Right renal pelvis (tissue), 4 donors: ENCODE measurements at places on chromosomes 4 and X.

GRCh38 chr4:150348079-150348478, 233.9 kb upstream of the MAB21L2 start:
- DNase-seq, result no peak

DNA sequence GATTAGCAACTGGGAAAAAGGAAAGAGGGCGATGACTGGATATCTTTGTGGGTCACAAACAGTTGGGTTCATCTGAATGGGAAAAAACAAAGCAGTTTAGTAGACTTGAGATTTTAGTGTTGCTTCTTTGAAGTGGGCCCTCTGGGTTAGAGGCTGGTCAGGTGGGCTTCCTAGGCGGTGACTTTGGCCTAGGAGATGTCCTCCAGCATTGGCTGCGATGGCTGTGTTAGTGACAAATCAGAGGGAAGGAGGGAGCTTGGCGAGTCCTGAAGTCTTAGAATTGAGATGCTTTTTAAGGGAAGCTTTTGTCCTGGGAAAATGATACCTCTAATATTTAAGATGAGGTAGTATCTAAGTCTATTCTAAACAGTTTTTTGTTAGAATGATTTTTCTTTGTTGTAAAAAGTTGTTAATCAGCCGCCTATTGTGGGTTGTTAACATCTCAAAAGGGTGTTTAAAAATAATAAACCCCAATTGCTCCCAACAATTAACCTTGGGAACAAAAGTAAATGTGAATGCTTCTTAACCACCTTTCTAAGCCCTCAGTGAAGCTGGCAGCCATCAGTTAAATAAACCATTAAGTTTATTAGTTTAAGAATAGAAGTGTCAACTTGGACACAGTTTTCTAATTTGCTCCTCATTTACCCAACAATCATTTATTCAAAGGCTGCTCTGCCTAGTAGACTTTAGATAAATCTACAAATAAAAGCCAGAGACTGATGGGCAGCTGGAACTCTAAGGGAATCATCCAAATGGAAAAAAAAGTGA, 31.7 kb downstream of the DLG3 start:
- no peak for DNase-seq

DNA sequence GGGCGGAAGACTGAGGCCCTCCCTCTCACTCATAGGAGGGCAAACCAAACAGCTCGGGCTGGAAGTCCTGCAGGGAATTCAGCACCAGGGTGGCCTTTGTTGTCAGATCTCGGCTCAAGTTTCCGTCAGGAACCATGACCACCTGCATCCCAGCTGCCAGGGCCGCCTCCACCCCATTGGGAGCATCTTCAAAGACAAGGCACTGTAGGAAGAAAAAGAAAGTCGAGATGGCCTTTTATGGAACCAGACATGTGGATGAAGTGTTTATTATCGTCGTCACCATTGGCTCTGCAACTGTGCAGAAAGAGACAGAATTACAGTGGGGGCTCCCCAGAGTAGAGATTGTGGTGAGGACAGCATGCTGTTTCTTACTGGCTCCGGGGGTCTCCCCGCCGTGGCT, 97.2 kb upstream of the STS start:
- DNase-seq, result no peak

- no peak for DNase-seq
Measured at GRCh38 chr4:41693629-41694028, 54.9 kb downstream of the PHOX2B start.

- no peak for DNase-seq
Measured at GRCh38 chr4:4599481-4600275, 57.8 kb upstream of the STX18 start.

DNA sequence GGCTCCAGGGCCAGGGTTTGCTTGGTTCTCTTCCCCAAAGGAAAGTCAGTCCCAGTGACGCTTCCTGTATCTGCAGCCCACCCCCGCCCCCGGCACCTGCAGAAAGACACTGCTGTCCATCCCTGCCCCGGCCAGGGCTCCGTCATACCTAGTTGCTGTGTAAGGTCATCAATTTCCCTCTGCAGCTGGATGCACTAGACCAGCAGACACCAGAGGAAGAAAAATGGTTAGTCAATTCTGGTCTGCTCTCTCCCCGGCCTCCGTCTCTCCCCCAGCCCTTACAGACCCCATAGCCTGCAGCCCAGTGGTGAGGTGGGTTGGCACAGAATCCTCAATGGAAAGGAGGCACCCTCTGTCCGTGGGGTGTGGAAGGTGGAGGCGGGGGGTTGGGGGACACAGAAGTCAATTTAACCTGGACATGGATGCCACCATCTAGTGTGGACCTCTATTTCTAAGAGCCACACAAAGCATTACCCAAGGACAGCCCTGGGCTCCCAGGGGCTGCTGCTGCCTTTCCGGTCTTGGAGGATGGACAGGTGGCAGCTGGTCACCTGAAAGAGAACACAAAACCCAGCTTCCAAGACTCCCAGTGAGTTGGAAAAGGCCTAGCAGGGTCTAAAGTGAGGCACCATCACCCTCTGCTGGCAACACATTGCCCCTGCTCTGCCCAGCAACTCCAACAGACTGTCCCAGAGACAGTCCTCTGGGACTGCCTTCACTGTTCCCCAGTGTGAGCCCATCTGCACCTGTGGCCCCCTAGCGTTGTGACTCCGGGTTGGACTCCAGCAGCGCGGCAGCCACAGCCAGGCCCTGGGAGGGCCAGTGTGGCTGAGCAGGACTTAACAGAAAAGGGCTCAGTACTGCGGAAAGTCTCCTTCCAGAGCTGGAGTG, 40.2 kb upstream of the NHSL2 start:
- DNase-seq, result no peak

DNA sequence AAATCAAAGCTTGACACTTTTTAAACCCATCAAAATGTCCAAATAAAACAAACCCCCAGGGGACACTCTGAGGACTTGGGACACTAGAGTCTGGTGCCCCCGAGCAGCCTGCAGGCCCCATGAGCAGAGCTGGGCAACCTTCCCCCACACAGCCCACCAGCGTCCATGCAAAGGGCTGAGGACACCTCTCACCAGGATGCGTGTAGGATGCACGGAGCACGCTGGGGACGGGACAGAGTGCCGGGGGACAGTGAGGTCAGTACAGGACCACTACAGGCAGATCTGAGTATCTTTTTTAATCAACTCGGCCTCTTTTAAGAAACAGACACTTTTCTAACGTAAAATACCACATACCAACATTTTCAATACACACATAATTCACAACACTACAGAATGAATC, 6.9 kb downstream of the GAK start:
- no peak for DNase-seq

DNA sequence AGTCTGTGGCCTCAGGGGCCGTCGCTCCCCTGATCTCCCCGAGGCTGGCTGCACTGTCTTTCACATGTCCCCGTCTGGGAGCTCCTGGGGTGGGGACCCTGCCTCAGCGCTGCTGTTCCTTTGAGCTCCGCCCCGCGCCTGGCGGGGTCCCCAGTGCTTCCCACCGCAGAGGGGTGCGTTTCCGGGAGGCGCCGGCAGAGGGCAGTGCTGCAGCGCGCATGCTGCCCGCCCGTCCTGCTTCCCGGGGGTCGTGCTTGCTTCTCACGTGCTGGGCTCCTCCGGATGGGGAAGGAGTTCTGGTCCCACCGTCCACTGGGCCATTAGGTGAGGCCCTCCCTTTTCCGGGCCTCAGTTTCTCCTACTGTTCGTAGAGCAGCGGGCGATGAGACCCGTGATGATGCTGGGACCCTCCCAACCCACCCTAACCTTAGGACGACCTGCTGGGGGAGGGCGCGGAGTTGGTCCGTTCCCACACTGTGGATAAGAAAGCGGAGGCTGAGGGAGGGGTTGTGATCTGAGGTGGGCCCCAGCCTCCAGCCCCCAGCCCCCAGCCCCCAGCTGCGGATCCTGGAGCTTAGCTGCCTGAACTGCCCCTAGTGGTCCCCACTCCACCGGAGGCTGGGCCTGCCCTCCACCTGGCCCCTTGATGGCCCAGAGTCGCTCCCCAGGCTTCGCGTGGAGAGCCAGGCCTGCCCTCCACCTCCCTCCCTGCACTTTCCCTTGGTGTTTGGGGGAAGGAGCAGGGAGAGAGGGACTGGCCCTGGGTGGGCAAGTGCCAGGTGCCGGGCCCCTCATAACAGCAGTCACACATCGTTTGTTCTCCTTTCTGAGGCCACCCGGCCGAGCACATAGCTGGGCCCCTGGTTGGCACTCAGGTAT, 15.3 kb downstream of the CPZ start:
- DNase-seq, result no peak

GRCh38 chrX:40694802-40695201, 40.5 kb downstream of the MED14 start:
- DNase-seq, result no peak

GRCh38 chr4:99859618-99860017, 34.6 kb downstream of the LAMTOR3 start:
- no peak for DNase-seq

- DNase-seq, result no peak
Measured at GRCh38 chr4:74365761-74366160, 816 bp downstream of the EREG start.

DNA sequence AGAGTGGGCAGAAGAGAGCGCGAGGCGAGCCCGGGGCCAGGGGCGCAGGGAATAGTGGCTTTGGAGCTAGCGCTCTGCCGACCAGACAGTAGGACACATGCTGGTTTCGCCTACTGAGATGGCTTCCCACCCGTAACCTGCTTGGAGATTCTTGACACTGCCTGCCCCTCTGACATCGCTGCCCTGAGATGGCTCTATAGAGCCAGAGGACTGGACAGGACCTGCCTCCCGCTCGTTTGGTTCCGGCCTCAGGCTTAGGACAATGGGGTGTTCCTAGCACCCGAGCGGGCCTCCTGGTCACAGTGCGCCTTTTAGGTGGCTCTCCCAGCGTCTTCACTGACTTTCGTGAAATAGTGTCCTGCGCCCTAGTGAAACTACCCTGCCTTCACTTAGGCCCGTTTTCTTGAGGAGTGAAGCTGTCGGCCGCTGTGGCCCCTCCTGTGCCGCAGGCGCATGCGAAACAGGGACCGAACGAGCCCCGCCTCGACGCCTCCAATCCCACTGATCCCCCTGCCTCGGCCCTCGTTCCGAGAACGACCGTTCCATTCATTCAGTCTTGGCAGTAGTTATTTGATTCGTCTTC, 608 bp downstream of the TAF1 start:
- peak; percentile 3 for DNase-seq

- DNase-seq, result no peak
Measured at GRCh38 chr4:99863804-99864203, 30.4 kb downstream of the LAMTOR3 start.

- no peak for DNase-seq
Measured at GRCh38 chr4:76310683-76311082, 4.2 kb downstream of the STBD1 start.

DNA sequence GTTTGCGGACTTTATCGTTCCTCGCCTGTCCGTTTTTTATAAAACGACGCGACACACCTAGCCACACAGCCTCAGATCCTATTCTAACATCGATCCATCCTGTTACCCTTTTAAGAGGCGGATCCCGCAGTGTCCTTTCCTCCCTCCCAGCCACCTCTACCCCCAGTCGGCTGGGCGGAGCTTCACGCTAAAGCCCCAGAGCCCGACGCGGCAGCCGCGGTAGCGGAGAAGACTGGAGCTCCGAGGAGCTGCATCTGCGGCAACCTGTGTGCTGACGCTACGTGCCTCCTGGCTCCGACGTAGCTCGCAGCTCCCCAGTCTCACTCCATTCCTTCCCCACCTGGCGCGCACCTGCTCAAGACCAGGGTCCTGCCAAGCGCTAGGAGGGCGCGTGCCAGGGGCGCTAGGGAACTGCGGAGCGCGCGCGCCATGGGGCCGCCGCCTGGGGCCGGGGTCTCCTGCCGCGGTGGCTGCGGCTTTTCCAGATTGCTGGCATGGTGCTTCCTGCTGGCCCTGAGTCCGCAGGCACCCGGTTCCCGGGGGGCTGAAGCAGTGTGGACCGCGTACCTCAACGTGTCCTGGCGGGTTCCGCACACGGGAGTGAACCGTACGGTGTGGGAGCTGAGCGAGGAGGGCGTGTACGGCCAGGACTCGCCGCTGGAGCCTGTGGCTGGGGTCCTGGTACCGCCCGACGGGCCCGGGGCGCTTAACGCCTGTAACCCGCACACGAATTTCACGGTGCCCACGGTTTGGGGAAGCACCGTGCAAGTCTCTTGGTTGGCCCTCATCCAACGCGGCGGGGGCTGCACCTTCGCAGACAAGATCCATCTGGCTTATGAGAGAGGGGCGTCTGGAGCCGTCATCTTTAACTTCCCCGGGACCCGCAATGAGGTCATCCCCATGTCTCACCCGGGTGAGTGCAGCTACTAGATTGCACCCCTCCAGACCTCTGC, at the start of gene RNF128:
TSS of gene RNF128 (plus strand) at position 217 of the 953 bp plus-strand sequence. CDS start at position 430, 213 bp downstream.
- DNase-seq, result no peak

- DNase-seq, result no peak
Measured at GRCh38 chr4:680928-681645, 6.7 kb downstream of the MYL5 start.

- DNase-seq, result no peak
Measured at GRCh38 chr4:132056496-132056895, 1092.6 kb upstream of the PCDH10 start.

GRCh38 chr4:26126143-26126718, 194.6 kb upstream of the RBPJ start:
- DNase-seq, result no peak

GRCh38 chr4:64000241-64000640, 409.0 kb downstream of the TECRL start:
- DNase-seq, result no peak

- DNase-seq, result no peak
Measured at GRCh38 chrX:38206036-38206435, 14.6 kb downstream of the SRPX start.

GRCh38 chr4:102524691-102525090, 23.5 kb downstream of the NFKB1 start:
- DNase-seq, result no peak

GRCh38 chr4:145934434-145935047, 4.1 kb downstream of the ZNF827 start:
- no peak for DNase-seq

DNA sequence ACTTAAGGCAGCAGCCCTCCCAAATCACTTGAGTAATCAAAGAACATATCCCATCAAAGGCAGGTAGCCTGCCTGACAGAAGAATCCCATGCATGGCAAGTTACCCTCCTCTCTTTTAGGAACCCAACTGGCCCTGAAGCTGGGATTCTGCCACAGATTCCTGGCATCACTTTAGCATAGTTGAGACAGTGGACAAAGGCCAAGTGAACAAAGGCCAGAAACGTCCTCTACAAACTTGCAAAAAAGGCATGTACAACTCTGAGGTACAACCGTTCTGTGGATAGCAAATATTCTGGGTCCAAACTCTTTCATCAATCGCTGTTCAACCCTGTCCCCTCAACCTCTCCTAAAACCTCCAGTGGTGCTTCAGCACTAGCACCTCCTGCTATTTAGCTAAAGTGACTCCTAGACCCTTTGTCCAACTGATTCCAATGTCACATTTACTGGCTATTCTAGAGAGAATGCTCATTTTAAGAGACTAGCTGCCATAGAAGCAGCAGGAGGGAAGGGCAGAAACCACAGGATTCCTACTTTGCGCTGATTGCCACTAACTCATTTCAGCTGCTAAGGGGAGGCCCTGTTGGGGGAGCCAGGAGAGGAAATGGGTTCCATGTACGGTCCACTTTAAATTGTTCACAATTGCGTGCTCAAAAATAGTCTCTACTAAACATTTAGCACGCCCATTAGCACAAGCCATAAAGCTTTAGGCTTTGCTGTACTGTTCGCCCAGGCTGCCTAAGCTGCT, 105.9 kb downstream of the SHROOM4 start:
- no peak for DNase-seq

- DNase-seq, result no peak
Measured at GRCh38 chr4:183256756-183257385, 63.2 kb downstream of the CLDN22 start.

GRCh38 chr4:94978904-94979303, 221.1 kb downstream of the BMPR1B start:
- no peak for DNase-seq

- no peak for DNase-seq
Measured at GRCh38 chrX:119389214-119389613, 9.9 kb upstream of the SLC25A43 start.
